ENCODE measurements at places on chromosomes 2 and 18.

DNA sequence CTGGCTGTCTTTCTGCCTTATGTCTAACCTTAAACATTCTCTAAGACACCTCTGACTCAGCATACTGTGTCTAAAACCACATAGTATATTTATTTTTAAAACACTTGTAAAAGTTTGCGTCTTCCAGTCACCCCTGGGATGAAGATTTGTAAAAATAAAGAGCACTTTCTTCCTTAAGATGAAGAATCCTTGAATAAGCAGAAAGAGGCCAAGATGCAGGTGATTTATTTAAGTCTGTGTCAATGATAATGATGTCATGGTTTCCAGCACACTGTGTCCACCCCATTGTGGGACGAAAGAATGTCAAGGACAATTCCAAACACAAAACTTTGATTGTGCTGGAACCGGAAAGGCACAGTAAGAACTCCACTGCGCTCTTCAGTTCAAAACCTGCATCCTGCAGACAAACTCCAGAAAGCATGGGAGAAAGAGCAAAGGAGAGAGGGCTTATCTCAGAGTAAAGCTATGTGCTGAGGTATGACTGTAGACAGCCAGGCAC is 92.9 kb downstream of the ZEB2 start:
- no peak for DNase-seq

DNA sequence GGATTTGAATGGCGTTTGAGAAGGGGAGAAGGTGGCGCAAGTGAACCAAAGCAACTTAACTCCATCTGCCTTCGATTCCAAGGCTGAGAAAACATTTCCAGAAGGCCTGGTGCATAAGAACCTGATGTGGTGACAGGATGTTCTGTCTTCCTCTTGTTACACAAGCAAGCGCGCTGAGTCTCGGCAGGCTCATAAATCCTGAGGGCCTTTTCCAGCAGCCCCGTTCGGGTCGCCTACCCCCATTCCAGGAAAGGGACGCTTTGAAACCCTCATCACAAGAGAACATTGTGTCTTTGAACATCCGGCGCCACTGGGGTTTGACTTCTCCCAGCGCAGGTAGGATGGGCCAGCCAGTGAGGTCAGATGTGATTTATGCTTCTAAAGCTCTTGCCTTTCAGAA is 403.5 kb downstream of the SETBP1 start:
- DNase-seq, result no peak

DNA sequence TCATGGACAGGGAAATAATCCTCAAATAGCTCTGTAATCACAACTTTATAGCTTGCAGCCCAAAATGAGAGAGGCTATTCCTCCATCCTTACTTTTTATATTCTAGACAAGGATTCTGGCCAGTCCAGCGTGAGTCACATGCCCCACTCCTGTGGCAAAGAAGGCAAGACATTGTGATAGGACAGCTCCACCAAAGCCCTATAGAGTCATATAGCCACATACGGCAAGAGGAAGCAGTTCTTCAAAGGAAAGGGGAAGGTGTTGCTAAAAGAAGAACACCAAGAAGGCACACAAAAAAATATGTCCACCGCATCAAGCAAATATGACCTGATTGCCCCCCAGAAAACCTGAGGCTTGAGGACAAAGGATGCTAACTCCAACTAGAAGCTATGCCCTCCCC is 3.4 kb upstream of the GFPT1 start:
- DNase-seq, result no peak

DNA sequence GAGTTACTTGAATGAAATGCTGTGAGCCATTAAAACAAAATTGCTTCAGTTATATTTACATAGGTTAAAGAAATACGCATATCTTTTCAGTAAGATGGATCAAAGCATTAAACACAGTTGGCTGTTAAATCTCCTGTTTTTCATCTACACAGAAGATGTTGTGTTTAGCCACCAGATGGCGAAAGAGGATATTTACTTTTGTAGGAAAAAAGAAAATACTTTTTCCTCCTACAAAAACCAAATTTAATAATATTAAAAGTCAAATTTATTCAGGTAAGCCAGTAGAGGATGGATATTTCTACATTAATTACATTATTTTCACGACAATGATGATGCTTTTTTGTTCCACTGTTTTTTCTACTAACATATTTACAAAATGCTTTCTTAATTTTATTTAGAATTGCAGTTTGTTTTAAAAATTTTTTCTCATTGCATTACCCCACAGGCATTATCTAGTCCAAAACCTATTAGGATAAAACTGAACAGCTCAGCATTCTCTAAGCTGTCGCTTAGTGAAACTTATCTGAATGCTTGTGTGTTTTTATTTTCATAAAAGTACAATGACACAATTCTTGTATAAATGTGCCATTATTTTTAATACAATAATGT is 173.7 kb downstream of the ASXL3 start:
- no peak for DNase-seq

- no peak for DNase-seq
These were observed 279.5 kb upstream of the SIX2 start for GRCh38 chr2:45288532-45289417.

GRCh38 chr2:231634951-231635875 is 42.5 kb downstream of the TEX44 start:
- no peak for DNase-seq

DNA sequence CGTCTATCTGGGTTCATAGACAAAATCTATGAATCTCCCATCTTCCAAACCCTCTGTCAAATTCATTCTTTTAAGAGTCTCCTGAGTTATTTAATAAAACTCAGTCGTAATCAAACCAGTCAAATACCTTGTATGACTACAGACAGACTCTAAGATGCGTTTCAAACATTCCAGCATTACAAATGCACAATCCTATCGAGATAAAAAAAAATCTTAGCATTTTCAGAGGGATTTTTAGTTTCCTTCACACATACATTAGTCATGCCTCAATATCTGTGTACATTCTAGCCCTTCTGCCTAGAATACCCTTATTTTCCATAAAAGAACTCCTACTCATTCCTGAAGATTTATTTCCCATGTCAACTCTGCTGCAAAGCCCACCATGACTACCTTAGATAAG is 96.5 kb downstream of the CSRNP3 start:
- DNase-seq, result no peak

GRCh38 chr2:8496617-8497016 is 185.2 kb upstream of the ID2 start:
- no peak for DNase-seq

- no peak for DNase-seq
These were observed 4.1 kb downstream of the MTA3 start for GRCh38 chr2:42572297-42573081.

DNA sequence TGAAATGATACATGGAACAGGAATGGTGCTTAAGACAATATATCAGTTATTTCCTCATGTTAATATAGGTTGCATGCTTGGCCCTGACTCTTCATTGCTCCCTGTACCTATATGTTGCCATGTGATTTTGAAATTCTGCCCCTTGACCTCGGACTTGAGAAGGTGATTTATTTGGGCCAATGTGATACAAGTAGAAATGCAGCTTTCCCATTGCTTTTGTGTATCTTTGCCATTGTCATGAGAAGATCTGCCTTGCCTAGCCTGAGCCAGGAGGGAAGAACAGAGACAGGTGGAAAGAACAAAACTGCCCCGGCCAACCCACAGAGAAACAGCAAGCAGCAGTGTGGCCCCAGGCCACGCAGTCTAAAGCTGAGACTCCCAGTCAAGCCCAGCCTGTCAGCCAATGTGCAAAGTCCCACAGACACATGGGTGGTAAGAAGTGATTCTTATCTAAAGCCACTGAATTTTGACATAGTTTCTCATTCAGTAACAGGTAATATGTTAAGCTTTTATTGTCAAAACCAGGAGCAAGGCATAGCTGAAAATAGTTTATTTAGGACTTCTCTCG is 245.7 kb upstream of the RND3 start:
- DNase-seq, result no peak

DNA sequence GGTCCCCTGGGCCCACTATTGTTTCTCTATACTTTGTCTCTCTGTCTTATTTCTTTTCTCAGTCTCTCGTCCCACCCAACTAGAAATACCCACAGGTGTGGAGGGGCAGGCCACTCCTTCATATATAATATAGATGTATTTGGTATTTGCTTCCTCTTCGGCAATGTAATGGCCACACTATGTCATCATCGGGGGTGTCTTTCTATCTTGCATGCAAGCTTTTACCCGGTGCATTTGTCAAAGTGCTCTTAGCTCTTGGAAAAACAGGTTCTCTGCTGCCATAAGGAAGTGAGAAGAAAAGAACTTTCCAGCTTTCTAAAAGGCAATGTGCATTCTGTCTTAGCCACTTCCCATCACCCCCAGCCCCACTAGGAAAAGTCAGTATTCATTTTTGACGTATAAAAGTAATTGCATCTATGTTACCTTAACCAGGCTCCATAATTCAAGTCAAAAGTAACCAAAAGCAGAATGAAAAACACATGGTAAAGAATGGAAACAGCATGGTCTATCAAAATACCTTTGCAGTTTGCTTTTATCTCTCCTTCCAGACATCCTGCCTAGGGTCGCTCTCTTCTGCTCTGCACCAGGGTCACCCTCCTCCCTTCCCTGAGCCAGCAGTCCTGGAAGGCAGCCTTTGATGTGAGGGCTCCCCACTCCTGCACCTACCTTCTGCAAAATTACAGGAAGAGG is 27.2 kb upstream of the FHL2 start:
- DNase-seq, result no peak

- no peak for DNase-seq
These were observed 463.1 kb downstream of the PIK3C3 start for GRCh38 chr18:42418121-42418520.

Measured in Right ventricle myocardium inferior (tissue), 1 donor.